ENCODE measurements at places on chromosomes 1 and 21. TPM values are rescaled to one million over a fixed set of nuclear protein-coding genes. Genes with fewer than 3 reads are reported as not detected.

HMGCS2 gene
- total RNA-seq: not detected

SRSF10 gene
- total RNA-seq: 125 TPM

CRYBG2 gene
- under 0.01 TPM for total RNA-seq

KCNJ10 gene
- not detected for total RNA-seq

PTGS2 gene
- 113 TPM for total RNA-seq

TIE1 gene
- not detected for total RNA-seq

SYCP1 gene
- total RNA-seq: not detected

HLX gene
- 18.2 TPM for total RNA-seq

ST6GALNAC3 gene
- not detected for total RNA-seq

OR2T29 gene
- not detected for total RNA-seq

VCAM1 gene
- 113 TPM for total RNA-seq

MMP23B gene
- 12.9 TPM for total RNA-seq

DCST2 gene
- total RNA-seq: 0.66 TPM

ZFYVE9 gene
- 34.4 TPM for total RNA-seq

KRTAP20-4 gene
- total RNA-seq: not detected

CXADR gene
- 5.6 TPM for total RNA-seq

PCSK9 gene
- total RNA-seq: 0.14 TPM

CFAP410 gene
- total RNA-seq: 20.1 TPM

CRNN gene
- not detected for total RNA-seq

MPL gene
- 0.86 TPM for total RNA-seq

OLFM3 gene
- not detected for total RNA-seq

BTBD8 gene
- 2.4 TPM for total RNA-seq

PLA2G2F gene
- not detected for total RNA-seq

TFF3 gene
- total RNA-seq: not detected

ERICH3 gene
- total RNA-seq: not detected

LRRN2 gene
- total RNA-seq: not detected

SARS1 gene
- total RNA-seq: 490 TPM

TGFB2 gene
- 15.2 TPM for total RNA-seq

ESRRG gene
- not detected for total RNA-seq

CTNNBIP1 gene
- total RNA-seq: 42.4 TPM

GNB1 gene
- 137 TPM for total RNA-seq

EPS15 gene
- total RNA-seq: 56.9 TPM

RGSL1 gene
- total RNA-seq: not detected

CD53 gene
- not detected for total RNA-seq

FAM151A gene
- total RNA-seq: not detected
